Activated T-helper 1 cell treated with anti-CD3 and anti-CD28 coated beads, Interleukin-2, amount 50 U/mL, for 16 hours (primary cell): ENCODE measurements at places on chromosomes 6 and 20.

DNA sequence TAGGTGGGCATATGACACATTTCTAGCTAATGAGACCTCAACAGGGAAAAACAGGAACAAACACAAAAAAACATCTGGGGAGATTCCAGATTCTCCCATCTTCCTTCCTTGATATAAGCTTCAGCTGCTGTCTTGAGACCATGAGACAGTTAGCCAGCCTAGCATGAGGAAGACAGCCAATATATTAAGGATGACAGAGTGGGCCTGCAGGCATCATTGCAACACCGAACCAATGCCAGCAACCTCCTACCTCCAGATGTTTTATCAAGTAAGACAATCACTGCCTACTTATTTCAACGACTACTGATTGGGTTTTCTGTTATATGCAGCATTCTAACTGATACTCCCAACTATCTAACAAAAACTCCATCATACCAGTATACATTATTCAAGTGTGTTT is 119.0 kb downstream of the ISM1 start:
- no peak for DNase-seq

DNA sequence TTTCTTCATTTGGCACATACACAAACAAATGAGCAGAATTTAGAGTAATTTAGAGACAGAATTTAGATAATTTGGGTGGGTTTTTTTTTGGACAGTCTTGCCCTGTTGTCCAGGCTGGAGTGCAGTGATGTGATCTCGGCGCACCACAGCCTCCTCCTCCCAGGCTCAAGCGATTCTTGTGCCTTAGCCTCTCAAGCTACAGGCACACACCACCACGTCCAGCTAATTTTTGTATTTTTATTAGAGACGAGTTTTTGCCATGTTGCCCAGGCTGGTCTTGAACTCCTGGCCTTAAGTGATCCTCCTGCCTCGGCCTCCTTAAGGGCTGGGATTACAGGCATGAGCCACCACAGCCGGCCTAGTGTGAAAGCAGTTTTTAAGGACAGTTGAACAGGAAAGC is 127.8 kb downstream of the MTHFD1L start:
- no peak for DNase-seq

DNA sequence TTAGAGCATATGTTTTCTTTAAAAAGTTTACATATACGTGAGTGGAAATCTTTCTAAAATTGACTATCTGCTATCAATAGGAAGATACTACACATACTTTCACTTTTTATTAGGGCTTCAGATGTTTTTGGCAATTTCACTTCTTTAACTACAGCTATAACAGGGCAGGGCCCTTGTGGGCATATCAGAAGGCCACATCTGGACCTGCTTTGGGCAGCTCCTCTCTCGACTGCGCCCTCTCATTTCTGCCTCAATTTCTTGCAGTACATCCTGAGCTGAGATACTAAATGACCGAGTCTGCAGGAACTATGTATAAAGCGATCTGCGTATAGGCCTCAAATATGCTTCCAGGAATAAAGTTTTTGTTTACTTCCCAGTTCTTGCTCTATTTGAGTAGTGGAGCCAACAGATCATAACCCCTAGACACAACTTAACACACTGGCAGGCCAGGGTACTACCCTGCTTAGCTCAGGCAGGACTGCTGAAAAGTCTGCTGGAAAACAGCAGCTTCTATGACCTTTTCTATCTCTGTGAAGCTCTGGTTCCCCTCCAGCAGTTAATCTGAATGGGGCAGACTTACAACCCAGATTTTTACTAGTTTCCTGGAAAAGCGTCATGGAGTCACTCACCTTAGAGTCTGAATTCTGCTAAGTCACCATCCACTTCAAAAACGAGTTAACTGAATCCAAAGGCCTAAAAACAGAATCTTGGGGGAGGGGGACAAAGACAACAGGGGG is 12.7 kb downstream of the GCLC start:
- DNase-seq, result no peak

GRCh38 chr6:29376003-29376402 is 912 bp upstream of the OR12D3 start:
- DNase-seq, result no peak

GRCh38 chr20:16100111-16100510 is 473.1 kb downstream of the KIF16B start:
- DNase-seq, result no peak

GRCh38 chr6:129849456-129849855 is 11.7 kb downstream of the TMEM244 start:
- DNase-seq, result no peak

- no peak for DNase-seq
These were observed 86.9 kb downstream of the MLIP start for GRCh38 chr6:54198134-54198533.

- DNase-seq, result no peak
These were observed 110.3 kb upstream of the CEP85L start for GRCh38 chr6:118761645-118762044.
